ENCODE measurements at places on chromosomes 4 and X. TPM values are rescaled to one million over a fixed set of nuclear protein-coding genes. Genes with fewer than 3 reads are reported as not detected.

DNA sequence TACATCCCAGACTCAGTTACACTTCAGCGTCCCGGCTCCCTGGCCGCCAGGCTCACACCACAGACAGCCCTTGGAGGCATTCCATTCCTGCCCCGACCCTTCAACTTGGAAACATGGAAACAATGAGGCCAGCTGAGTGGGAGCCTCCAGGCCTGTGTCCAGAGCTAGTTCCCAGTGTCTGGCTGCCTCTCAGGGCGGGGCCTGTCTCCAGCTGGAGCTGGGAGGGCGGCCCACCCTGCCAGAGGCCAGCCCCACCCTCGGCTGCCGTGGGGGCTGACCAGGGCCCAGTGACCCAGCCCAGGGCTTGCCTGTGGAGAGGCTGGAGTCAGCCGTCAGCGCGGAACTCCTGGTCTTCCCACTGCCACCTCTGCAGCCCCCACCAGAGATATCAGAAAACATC is 37.4 kb upstream of the SPON2 start:
- peak; percentile 74 for DNase-seq

- no peak for DNase-seq
Measured at GRCh38 chrX:154056770-154057241, 37.1 kb upstream of the IRAK1 start.

- DNase-seq, result no peak
Measured at GRCh38 chrX:109601486-109601885, 23.5 kb downstream of the KCNE5 start.

DNA sequence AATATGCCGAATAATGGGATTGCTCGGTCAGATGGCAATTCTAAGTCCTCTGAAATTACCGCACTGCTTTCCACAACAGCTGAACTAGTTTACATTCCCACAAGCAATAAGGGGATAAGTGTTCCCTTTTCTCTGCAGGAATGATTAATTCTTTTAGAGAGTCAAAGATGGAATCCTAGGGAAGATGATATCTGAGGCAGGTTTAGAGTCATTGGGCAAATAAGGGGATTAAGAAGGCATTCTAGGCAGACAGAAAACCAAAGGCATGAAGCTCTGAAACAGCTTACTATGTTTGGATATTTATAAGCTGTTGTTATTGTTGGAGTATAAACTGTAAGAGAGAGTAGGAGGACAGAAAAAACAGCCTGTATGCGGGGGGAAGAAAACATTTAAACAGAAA is 85.7 kb downstream of the TET2 start:
- DNase-seq, result no peak

- DNase-seq, result peak; percentile 81
Measured at GRCh38 chr4:105624530-105624929, 72.1 kb downstream of the ARHGEF38 start.

- peak; percentile 52 for DNase-seq
Measured at GRCh38 chr4:152951348-152951747, 15.2 kb downstream of the FHDC1 start.

DNA sequence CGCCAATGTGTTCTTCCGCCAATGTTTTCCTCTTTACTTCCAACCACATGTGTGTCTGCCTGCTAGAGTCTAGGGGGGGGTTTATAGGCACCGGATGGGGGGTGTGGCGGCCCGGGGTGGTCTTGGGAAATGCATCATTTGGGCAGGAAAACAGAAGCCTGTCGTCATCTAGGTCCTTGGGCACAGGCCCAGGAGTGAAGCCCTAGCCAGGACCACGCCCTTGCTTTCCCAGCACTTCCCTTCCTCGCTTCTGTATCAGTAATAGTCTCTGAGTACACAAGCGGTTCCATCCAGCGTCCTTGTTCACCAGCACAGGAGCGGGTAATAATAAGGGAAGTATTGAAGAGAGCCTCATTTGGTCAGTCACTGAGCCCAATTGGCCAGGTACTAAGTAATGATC is 74.5 kb downstream of the QDPR start:
- DNase-seq, result no peak

GRCh38 chr4:81405900-81406401 is 65.8 kb downstream of the RASGEF1B start:
- peak; percentile 45 for DNase-seq

- no peak for DNase-seq
Measured at GRCh38 chr4:32840461-32841189, 2120.5 kb downstream of the PCDH7 start.

Gene GSX2
- total RNA-seq, result 1.1 TPM

Gene ASMT
- not detected for total RNA-seq

Gene HTATSF1
- 29.1 TPM for total RNA-seq

Gene BEND4
- total RNA-seq, result 0.32 TPM

Gene CT45A2
- total RNA-seq, result not detected

Gene SASH3
- not detected for total RNA-seq

Gene SORBS2
- 97.4 TPM for total RNA-seq
